ENCODE measurements at places on chromosomes 4 and X.

DNA sequence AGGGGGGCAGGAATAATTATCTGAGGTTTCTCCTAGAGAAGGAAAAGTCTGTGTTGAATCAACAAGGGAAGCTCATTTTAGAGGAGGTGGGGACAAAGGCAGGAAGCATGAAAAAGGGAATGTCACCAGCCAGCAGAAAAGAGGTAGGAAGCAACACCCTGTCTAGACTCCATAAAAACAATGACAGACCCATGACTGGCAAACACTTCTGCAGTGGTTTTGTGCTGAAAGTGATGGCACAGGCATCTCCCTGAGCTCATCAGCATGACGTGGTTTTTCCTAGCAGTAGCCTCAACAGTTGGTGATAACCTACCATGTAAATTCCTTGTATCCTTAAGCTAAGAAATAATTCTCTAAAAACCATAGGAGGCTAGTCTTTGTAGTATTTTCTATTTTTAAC lies 110.7 kb upstream of the GALNT7 start:
- DNase-seq = no peak

DNA sequence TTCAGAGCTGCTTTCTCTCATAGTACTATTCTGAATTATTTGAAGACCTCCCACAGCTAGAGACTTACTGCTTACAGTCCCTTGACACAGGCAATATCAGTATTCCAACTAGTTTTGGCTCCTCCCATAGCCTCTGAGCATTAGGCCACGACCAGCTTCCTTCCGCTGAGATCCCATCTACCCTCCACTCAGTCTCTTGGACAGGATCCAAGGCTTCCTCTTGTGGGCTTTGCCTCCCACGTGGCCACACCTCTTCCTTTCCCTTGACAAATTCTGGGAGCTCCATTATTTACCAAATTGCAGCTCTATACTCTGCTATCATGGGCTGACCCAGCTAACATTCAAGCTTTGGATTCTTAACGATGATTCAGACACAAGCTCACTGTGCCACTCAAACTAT lies 470.4 kb upstream of the GALNT7 start:
- DNase-seq = no peak

DNA sequence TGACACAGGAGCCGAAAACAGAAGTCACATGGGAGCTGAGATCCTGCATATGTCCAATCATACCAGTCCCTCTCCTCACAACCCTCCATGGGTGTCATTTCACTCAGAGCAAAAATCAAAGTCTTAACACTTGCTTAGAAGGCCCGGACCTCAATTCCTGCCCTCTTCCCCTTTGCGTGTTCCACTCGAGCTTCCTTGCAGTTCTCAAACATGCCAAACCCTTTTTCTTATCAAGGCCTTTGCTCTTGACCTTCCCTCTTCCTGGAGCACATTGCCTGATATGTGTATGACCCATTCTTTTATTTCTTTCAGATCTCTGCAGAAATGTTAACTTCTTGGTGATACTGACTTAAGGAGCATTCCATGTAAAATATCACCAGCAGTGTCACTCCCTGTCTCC lies 87.0 kb upstream of the USP38 start:
- DNase-seq = no peak

DNA sequence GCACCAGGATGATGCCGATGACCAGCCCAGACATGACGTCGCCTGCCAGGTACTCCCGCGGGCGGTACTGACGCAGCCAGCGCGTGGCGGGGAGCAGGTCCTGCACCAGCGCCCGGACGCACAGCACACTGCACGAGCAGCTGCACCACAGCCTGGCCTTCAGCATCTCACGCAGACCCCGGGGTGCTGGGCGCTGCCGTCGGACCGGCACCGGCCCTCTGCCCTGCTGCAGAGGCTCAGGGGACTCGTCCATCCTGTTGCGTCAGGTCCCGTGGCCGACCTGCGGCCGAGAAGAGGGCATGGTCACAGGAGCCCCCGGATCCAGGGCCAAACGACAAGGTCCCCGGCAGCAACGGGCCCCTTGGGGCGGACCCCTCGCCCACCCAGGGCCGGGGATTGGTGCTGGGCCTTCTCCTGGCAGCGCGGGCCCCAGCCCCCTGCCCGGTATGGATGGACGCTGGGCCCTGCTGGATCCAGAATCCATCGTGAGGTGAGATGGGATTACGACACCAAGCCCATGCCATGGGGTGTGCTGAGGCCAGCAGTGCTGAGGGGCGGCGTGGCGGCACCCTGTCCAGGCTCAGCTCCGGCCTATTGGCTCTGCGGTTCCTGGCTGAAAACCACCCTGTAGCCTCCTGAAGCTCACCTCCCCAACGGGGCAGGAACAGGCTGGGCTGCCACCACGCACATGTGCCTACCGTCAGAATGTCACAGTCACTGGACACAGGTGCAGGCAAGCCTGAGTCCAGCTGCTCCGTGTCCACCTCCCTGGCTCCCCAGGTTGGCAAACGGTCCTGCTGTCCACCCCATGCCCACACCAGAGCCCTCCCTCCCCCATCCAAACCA lies 1.5 kb downstream of the SLC26A1 start:
- DNase-seq = no peak

- no peak for DNase-seq
Measured at GRCh38 chrX:97517763-97518162, 634.1 kb downstream of the RPA4 start.

GRCh38 chr4:67658302-67658701 lies 42.7 kb downstream of the UBA6 start:
- no peak for DNase-seq

- no peak for DNase-seq
Measured at GRCh38 chr4:182230256-182230655, 12.9 kb upstream of the TENM3 start.

- no peak for DNase-seq
Measured at GRCh38 chr4:168139336-168139735, 47.0 kb downstream of the ANXA10 start.

DNA sequence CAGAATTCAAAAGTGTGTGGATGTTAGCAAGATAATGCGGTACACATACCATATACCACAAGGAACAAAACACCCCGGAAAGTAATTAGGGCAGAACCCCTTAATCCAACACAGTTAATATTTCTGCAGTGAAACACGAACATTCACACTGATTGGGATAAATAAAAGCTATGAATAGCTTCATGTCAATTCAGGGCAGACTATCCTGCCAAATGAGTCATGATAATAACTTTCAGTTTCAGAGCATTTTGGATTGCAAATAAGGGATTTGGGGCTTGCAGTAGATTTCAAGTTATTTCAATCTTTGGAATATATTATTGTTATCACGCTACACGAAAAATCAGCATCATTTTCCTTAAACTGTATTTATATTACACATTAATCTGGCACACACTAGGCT lies 24.3 kb downstream of the IRF2 start:
- no peak for DNase-seq

- no peak for DNase-seq
Measured at GRCh38 chr4:98602270-98602669, 56.1 kb downstream of the TSPAN5 start.

DNA sequence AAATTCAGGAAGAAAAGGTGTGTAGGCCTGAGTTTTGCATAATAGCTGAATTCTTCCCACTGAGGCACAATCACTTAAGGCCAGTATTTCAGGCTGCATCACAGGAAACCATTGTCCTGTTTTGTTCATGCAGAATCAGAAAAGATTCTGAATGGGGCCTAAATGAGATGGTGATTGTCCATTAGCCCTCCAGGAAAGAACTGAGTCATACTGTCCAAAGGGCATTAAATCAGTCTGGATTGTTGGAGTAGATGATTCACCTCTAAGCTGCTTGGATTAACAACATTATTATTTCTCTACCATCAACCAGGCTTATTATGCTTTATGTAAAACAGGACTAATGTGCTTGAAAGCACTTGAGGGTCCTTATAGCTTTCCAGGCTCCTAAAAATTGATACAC lies 36.2 kb downstream of the CT47B1 start:
- DNase-seq = no peak

- no peak for DNase-seq
Measured at GRCh38 chrX:43728002-43728401, 71.9 kb downstream of the MAOA start.

DNA sequence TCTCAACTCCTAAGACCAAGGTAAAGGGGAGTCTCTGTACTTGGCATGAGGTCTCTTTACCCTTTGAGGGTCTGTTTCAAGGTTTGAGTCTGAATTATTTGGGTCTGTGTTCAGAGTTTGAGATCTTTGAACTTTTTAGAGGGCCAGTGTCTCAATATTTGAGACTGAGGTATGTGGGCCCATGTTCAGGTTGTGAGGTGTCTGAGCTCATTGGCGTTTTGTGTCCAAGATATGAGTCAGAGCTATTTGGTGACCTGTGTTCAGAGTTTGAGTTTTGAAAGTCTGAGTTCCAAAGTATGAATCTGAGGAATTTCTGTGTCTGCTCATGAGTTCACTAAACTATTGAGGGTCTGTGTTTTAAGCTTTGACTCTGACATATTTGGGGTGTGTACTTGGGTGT lies 36.7 kb upstream of the PAGE4 start:
- no peak for DNase-seq

DNA sequence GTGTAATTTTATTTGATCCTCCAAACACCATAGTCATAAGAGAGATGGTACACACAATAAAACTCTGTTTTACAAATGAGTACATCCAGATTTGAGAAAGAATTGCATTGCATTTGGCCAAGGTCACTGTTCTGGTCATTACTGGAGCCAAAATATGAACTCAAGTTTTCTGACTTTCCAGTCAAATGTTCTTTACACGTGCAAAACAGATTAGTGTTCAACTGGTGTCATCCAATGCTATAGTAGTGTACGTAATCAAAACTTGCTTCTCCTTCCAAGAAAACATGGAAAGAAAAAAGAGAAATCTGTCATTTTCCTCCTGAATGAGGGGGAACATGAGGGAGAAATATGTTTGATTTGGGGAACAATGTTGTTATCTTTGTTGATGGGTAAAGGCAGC lies 291.9 kb downstream of the NAF1 start:
- no peak for DNase-seq

DNA sequence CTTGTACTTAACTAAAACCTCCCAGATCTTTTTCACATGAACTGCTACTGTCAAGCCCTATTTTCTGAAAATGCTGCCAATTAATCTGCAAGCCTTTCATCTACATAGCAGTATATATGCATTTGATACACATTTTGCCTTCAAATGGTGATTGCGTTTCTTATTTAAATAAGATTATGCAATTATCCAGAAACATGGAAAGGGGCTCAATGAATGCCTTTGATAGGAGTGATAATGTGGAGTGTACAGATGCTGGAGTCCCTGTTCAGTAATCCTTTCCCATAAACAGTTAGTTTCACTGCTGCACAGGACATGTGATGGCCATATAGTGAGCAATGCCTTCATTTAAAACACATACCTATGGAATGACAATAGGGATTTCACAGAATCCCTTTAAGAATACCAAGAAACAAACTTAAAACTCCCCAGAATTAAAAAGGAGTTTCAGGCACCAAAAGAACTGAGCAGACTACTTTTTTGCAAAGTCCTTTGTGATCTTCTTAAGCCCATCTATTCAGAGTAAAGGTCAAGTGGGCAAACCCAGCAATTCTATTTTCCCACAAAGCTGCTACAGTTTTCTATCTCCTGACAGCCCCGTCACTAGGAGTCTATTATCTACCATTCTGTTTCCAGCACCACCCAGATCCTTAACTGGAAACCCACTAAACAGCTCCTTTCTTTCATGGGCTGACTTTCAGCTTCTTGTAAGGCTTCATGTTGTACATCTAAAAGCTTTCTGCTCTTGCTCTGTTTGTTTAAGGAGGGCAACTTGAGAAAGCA lies 120.3 kb downstream of the UNC5C start:
- no peak for DNase-seq

GRCh38 chr4:93684571-93684970 lies 144.0 kb upstream of the ATOH1 start:
- no peak for DNase-seq

DNA sequence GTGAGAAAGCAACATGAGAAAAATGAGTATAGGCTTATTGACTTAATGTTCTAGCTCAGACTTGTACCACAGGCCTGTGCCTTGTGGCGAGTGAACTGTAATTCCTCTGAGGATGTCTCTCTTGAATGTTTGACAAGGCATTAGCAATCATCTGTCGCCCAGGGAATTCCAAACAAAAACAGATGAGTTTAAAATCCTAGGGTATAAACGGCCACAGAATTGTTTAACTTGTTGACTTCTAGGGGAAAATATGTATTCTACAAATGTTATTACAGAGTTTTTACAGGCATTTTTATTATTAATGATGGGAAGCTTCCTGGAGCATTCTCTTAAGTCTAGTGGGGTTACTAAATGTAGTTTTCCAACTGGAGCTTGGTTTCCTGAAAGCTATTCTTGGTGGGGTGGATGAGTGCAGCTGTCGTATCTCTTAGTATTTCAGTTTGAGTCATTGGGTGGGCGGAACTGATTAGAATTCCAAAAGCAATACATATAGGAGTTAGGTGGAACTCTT lies 40.6 kb downstream of the ARHGAP10 start:
- DNase-seq = no peak

DNA sequence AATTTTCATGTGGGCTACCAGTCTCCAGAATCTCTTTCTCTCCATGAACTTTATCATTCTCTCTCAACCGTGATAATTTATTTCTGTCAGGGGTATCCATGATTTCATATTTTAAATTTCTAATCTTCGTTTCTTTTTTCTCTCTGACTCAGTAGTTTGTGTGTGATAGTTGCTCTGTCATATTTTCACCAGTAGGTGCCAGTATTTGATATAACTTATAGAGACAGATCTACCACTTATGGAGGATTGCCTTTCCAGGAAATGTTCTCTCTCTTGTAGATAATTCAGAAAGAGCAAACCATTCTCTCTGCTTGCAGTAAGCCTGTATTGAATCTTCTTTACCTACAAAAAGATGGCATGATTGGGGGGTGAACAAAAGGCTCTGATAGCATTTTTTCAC lies 79.3 kb upstream of the DYNLT3 start:
- DNase-seq = no peak

DNA sequence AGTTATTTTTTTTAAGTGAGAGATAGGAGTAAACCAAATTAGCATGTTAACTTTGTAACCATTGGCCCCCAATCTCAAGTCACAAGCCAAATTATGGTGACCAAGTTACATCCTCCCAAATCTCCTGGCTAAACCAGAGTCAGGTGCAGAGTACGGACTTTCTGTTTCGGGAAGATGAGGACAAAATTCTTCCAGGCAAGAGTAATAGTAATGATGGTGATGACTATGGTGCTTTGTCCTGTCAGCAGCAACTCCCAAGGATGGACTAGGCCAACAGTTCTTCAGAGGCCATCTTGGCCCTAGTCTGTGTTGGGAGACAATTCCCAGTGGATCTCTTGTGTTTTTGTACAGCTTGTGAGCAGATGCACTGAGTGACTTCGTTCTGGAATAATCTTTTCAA lies 148.8 kb downstream of the GPC3 start:
- DNase-seq = no peak

- no peak for DNase-seq
Measured at GRCh38 chr4:163495900-163496299, 1.4 kb downstream of the TMA16 start.

- no peak for DNase-seq
Measured at GRCh38 chrX:56728321-56728720, 722 bp upstream of the NBDY start.

- DNase-seq = no peak
Measured at GRCh38 chr4:1080961-1081688, 32.2 kb downstream of the RNF212 start.

GRCh38 chr4:68132342-68132741 lies 2.7 kb upstream of the TMPRSS11F start:
- DNase-seq = no peak
